ENCODE measurements at places on chromosomes 2 and 18.

- DNase-seq: no peak
These were observed 632.4 kb upstream of the SLC8A1 start for GRCh38 chr2:41084321-41084720.

DNA sequence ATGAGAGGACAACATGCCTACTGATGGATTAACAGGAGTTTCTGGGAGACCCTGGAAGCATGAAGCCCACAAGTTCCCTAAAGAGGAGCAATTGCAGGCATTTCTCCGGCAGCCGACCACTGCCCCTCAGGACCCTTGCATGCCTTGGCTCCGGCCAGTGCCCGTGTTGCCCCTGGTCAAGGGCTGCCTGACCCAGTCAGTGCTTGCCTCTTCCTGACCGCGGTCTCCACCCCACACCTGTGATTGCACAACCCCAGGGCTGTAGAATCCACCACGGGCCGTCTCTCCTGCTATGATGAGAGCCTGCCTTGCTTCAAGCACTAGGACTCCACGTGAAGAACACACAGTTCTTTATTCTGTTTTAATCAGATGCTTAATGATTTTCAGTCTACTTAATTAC lies 127.5 kb downstream of the GLI2 start:
- DNase-seq: no peak

DNA sequence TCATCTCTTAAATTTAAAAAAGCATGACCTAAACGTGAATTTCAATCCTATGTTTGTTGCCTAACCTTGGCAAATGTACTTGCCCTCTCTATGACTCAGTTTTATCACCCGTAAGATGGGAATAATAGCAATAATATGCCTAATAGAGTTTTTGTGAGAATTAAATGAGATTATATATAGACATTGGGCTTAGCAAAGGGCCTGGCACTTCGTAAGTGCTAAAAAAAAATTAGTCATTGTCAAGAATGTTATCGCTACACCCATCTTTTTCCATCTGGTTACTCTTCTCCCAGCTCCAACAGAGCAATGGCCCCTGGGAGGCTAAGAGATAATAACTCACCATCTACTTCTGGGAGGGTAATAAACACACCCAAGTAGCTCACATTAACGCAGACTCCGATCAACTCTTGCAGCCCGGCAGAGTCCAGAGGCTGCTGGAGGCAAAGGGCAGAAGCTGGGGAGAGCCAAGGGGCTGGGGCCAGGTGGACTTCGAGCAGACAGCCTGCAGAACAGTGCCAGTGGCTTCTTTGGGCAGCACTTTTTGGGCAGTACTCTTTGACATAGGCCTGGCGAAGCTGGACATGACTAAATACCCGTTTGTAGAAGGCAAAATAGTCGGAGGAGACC lies 63.9 kb upstream of the STPG4 start:
- no peak for DNase-seq

DNA sequence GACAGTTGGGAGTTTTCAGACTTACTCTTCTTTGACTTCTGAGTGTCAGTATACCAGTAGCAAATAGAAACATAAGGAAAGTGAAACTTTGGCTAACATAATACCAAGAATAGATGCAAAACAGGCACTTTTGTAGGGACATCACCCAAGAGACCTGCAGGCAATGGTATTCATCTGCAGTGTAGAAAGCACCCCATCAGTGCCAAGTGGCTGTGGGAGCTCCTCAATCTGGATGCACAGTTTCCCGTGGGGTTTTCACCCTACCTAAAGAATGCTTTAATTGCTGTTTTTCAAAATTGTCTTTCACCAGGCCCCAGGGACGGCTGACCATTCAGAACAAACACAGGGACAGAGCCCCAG lies 96.6 kb upstream of the GPR45 start:
- DNase-seq: no peak

GRCh38 chr2:166140475-166140874 lies 12.7 kb upstream of the SCN1A start:
- no peak for DNase-seq

GRCh38 chr2:218230882-218231281 lies 13.9 kb downstream of the ARPC2 start:
- DNase-seq: no peak

GRCh38 chr2:1556776-1557466 lies 143.7 kb downstream of the TPO start:
- DNase-seq: no peak

DNA sequence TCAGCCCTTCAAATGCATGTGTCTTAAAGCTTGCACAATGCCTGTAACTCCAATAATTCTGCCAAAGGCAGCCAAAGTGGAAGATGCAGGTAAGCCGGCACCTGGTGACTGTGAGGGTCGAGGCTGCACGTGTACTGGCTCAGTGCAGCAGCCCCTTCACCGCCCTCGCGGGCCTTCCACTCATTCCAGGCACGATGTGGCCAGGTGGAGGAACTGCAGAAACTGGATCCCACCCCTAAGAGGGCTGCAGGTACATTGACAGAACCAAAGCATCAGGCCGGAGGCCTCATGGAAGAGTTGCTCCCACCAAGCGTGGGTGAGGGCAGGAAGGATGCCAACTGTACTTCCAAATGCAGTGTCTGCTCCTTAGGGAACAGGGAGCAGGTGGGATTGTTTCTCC lies 253.4 kb downstream of the HDAC4 start:
- no peak for DNase-seq

- no peak for DNase-seq
These were observed 27.9 kb downstream of the G6PC2 start for GRCh38 chr2:168929031-168929430.

- peak; percentile 21 for DNase-seq
These were observed 15.9 kb downstream of the ZNF638 start for GRCh38 chr2:71347517-71347916.

All from HFF-Myc (cell line).